ENCODE measurements at places on chromosomes 1 and 21.

- no peak for DNase-seq
These were observed 117.5 kb downstream of the PRDM16 start for GRCh38 chr1:3186526-3186921.

DNA sequence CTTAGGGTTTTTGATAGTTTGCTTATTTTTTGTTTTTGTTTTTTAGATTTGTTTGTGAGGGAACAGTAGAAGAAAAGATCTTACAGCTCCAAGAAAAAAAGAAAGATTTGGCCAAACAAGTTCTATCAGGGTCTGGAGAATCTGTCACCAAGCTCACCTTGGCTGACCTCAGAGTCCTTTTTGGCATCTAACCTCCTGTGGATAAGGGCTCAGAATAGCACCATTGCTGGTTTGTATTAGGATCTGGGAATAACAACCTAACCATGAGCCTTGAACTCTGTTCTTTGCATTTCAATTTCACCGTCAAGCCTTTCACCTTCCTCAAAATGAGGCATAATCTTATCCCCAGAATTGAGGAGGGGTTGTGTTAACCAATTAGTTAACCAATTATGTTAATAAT lies 20.2 kb downstream of the TRIM45 start:
- DNase-seq, result no peak

DNA sequence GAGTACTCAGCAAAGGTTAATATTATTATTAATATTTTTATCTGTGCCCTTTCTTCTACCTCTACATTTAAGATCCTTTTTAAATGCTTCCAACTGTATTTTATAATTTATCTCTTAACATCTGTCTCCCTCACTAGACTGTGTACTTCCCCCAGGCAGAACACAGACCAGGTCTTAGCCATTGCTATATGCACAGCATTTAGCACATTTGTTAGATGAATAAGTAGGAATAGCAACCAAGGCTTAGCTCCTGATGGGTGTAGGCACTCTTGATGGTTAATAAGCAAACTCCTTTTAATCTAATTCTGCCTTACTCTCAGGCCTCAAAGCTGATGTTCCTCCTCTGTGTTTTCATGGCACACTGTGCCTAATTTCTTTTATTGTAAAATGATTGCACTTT lies 83.7 kb upstream of the GNG12 start:
- DNase-seq, result no peak

- no peak for DNase-seq
These were observed 63.2 kb downstream of the PLEKHA6 start for GRCh38 chr1:204296431-204296988.

DNA sequence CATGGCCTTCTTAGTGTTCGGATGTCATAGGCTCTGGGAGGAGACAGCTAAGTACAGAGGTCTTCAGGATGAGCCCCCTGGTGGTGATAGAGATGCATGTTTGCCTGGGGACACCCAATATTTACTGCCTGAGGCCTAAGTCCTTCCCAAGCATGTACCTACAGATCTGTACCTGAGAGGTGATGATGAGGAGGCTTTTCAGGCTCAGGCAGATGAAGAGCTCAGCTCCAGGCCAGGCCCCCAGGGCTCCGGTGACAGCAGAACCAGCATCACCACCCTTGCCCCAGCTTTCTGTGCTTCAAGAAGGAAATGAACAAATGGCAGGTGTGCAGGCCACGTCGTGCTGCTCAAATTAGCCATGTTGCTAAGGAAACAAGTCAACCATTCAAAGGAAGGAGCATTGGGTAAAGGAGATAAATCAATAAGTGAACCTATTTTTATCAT lies 21.1 kb downstream of the CACNA1E start:
- peak; percentile 43 for DNase-seq

GRCh38 chr1:76998582-76999223 lies 131.4 kb downstream of the ST6GALNAC5 start:
- DNase-seq, result no peak

DNA sequence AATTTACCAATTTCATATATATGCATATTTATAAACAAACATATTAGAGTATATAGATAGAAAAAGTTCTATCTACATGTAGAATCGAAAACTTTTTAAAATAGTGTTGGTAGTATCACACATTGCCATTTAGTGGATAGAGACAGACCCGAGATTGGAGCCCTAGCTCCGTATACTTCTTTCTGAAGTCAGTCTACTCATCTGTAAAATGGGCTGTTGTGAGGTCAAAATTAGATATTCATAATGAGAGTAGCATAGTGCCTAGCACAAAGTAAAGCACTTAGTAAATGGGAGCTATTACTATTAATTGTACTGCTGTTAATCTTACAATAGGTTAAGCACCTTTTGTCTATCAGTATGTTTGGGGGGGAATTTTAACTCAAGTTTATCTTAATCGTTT lies 4.2 kb upstream of the RSPH1 start:
- no peak for DNase-seq

DNA sequence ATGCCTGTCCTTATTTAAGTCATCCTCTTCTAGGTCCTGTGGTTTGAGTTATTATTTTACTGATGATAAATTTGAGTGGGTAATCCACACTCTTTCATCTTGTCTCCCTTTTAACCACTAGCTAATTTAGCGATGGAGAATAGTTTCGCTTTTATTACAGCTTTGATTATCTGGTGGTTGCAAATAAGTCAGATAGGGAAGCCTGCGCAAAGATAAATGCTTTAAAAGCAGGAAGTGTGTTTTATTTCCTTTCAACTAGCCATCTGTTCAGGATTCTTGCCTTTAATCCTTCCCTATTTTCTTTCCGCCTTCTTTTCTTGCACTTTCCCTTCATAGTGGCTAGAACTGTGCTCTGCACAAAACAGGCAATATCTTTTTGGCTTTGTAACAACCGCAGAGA lies 129.0 kb downstream of the TGFB2 start:
- no peak for DNase-seq

DNA sequence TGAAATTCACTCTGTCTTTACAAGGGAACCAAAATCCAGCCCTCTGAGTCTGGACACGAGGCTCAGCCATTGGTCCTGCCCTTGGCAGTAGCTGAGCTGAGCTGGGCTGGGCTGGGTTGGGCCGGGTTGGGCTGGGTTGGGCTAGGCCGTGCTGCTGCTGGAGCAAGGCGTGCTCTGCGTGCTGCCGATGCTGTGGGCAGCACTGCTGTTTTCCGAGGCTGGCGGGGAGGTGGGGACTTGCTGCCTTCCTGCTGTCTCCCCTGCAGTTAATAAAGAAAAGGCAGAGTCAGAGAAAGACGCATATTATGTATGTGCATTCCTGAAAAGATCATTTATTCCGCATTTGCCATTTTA lies 182.9 kb downstream of the CDC7 start:
- DNase-seq, result no peak

DNA sequence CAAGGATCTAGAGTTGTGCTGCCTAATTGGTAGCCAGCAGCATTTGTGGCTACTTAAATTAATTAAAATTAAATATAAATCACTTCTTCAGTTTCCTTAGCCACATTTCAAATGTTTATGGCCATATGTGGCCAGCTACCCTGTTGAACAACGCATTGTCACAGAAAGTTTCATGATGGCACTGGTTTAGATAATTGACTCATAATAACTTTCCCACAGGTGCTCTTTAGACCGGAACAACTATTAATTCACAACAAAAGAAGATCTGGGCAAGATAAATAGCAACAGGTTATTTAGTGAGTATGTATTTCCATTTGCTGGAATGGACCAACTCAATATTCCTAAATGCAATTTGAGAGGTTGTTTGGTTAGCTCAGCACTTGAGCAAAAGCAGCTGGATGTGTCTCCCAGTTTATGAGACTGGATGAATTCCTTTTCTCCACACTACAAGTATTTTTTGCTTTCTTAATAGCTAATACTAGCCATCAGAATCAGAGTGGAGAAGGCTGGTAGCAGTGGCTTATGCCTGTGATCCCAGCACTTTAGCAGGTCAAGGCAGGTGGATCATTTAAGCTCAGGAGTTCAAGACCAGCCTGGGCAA lies 3.7 kb upstream of the AMIGO1 start:
- no peak for DNase-seq

DNA sequence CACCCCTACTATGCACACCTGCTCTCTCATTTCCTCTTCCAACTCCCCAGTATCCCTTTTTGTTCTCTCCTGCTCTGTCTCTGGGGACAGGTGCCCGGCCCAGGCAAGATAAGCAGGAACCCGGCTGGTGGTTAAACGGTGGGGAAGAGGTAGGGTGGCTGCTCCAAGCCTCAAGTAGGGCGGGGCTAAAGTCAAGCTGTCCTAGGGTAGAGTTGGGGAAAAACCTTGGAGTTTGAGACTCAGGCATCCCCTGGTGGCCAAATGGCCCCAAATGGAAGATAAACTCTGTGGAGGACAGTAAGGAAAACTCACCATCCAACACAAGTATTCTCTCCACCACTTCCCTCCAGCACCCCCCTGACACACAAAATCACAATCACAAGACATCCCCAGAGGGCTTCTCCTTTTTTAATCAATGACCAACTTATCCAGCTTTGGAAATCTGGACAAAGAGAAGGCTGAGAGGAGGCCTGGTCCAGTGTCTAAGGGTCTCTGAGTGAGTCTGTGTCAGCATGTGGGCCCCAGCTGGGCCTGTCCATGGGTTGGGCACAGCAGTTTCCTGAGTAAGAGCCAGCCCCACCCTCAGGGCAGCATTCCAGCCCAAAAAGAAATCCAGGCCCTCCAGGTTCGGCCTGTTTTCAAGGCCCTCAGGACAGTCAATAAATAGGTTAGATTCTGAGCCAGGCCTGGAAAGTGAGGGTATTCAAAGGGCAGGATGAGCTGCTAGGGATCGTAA lies 9.8 kb downstream of the POMGNT1 start:
- DNase-seq, result no peak

DNA sequence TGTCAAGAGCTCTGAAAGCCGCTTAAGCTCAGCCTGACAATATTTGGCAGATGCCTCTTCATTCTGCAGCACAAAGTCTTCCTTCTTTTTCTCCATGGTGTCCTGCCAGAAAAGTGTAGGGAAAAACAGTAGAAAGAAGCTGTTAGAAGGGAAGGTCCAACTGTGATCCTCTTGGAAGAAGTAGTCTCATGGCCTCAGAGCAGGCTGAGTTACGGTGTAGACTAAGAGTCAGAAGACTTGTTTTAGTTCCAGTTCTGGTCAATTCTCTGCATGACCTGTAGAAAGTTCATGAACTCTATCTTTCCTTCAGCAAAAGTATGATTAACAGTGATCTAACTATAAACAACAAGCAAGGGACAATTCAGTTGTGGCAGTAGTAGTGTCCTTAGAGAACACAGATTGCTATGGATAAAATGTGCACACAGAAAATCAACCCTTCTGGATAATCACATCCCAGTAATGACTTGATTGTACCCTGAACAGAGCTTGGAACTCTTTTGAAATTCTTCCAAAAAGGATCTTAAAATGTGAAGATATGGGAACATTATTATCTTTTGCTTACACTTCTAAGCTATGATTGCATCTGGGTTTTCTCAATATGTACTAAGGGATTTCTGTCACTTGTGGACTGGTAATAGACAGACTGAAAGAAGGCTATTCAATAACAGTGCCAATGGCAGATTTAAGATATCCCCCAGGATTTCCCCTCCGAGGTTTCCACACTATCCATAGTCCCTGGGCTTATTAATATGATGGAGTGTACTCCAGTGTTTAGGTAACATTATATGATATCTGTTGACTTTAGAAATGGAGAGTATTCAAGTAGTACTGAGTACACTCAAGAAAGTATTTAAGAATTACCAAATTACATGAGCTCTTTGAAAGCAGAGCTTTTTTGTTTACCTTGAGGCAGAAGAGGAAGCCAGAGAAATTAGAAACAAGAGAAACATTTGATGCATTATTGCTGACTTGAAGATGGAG lies 22.1 kb upstream of the GBP2 start:
- no peak for DNase-seq

DNA sequence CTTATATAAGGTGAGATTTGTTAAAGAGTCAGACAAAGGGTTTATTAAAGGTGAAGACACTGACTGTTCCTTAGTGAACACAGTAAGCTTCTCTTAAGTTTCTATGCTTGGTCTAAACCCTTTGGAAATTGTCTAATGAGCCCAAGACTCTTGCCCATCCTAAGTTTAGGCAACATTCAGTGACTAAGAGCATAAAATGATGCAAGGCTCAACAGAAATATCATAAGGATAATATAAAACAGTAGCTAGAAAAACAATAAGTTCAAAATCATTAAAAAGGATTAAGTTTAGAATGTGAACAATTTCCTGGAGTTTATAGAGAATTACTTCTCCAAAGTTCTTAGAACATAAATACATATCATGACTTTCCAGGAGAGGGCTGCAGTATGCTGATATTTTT lies 108.9 kb upstream of the PDC start:
- no peak for DNase-seq

- DNase-seq, result no peak
These were observed 13.2 kb upstream of the BCAR3 start for GRCh38 chr1:93694819-93695218.

DNA sequence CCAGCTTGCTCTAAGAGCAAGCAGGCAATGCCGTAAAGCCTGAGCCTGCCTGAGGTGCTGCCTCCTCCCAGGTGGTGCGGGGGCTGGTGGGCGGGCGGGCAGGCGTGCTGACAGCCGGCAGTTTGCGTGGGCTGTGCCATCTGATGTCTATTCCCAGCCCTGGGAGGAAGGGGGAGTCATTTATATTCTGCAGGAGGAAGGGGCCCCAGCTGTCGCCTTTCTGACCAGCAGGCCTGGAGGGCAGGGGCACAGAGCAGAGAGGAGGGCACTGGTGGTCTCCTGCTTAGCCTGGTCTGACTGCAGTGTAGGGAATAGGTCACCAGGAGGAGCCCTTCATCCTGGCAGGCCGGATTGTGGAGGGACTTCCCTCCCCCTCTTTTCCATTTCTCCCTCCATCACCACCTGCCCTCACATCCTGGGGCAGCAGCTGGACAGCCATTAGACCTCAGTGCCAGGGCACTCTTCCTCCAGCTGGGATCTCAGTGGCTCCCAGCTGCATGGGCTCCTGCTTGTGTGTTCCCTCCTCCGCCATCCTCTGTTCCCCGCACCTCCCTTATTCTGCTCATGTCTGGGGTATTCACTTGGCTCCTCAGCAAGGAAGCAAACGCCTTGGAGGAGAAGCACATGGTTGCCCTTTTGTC lies 4.4 kb downstream of the CYB561D1 start:
- no peak for DNase-seq

GRCh38 chr1:186218654-186219352 lies 156.2 kb downstream of the TPR start:
- DNase-seq, result no peak

DNA sequence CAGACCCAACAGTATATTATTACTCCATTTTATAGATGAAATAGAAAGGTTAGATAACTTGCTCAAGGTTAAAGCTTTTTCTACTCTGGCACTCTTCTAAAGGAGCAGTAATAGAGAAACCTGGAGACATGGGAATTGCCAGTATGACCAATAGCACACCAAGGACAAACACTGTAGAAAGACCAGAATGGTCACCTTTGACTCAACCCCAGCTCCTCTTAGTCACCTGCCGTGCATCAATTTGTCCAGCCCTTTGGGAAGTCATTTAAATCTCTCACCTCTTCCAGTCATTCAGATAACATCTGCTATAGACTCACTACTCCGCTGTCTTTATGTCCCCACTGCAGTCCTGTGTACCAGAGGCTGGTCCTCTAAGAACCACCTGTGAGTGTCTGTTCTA lies 23.9 kb upstream of the SLC44A3 start:
- DNase-seq, result no peak

Data from NCI-H748 treated with DMSO at 0.1 percent for 48 hours (cell line).